AG20443 (cell line): ENCODE measurements at places on chromosomes 5 and 9.

GRCh38 chr9:127523312-127523851 lies 72.1 kb downstream of the LRSAM1 start:
- DNase-seq, result no peak

DNA sequence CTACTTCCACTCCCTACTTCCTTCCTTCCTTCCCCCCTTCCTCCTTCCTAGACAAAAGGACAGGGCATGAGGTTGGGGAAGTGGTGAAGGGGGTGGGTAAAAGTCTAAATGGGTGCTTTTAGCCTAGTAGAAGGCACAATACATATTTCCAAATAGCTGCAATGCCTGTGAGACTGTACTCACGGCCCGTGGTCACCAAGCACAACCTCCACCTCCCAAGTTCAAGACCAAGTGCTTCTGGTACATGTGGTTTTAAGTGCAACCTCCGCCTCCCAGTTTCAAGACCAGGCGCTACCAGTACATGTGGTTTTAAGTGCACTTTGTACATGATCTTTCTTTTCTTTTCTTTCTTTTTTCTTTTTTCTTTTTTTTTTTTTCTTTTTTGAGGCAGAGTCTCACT lies 14.5 kb upstream of the NTNG2 start:
- no peak for DNase-seq

DNA sequence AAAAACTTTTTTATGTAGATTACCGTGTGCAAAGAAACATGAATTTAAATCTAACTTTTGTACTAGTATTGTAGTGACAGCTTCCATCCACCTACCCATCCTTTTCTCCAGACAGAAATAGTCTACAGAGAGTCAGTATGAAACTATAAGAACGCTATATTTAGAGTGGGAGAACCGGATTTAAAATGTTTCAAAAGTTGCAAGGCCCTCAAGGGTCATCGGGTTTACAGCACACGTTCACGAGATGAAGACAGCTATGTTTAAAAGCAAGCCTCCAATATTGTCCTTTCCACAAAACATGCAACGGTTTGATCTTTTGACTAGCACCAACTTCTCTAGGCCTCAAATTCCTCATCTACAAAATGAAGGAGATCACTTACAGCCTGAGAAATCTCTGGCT lies 139.9 kb downstream of the LPAR1 start:
- no peak for DNase-seq

DNA sequence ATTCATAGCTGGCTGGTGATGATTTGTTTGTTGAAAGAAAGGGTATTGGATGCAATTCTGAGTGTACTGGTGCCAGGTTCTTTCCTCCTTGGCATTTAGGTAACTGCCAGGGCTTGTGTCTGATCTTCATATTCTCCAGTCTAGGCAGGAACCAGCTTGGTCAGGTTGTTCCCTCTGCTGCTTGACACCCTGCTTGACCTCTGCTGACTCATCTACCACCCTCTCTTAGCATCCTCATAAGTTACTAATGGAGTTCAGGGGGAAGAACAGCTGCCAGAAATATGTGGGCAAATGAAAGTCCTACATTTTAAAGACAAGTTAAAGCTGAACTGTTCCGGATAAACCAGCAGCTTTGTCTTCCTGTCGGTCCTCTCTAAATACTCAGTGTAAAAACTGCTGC lies 116.1 kb upstream of the TNC start:
- peak; percentile 68 for DNase-seq

- no peak for DNase-seq
Measured at GRCh38 chr9:26561928-26562327, 330.7 kb downstream of the CAAP1 start.

DNA sequence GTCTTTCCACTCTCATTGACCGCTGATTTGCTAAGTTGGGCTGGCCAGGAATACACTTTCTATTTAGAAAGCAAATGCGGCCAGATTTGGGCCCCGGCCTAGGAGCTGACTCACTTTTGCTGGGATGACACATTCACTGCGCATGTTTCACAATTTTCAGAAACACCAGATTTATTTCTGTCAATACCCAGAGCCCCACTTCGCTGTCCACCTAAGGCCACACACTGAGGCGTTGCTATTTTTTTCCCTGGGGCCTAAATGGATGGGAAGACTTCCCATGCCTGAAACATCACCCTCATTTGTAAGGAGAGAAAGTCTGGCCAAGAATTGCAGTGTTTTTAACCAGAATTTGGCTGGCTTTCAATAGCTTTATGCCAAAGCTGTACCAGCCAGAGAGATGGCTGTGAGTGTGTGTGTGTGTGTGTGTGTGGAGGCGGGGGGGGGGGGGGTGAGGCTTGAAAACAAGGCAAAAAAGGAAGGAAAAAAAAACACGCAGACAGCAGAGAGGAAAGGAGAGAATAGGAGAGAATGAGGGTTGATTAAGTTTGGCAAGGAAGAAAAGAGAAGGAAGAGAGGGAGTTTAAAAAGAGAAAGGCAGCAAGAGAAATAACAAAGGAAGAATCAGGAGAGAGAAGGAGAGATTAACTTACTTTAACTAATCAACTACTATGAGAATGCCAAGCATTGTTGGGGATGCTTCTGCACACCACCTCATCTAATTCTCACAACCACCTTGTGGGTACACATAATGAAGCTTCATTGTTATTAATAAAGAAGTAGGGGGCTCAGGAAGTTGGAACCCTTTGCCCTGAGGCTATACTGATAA lies 261.4 kb upstream of the KLF4 start:
- DNase-seq, result peak; percentile 92

DNA sequence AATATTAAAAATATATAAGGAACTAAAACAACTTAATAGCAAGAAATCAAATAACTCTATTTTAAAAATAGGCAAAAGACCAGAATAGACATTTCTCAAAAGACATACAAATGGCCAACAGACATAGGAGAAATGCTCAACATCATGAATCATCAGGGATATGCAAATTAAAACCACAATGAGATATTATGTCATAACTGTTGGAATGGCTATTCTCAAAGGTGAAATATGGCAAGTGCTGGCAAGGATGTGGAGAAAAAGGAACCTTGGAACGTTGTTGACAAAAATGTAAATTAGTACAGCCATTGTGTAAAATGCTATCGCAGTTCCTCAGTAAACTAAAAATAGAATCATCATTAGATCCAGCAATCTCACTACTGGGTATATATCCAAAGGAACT lies 468.5 kb downstream of the NFIB start:
- no peak for DNase-seq

DNA sequence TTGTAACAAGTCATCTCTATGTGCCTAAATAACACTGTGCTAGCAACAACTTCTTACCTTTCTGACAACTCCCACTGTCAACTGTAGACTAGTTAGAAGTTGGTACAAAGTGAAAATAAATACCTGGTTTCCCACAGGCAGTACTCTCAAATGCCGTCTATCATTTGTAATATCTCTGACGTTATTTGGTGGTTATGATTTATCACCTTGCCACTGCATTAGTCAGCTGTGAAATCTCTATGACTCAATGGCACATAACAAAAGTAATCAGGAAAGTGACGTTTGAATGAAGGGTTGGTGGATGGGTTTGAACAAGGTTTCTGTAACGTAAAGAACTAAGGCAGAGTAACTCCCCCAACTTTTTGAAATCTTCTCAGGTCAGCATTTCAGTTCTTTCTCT lies 592.3 kb downstream of the MAT2B start:
- DNase-seq, result no peak

- no peak for DNase-seq
Measured at GRCh38 chr5:180898621-180899246, at the start of gene BTNL8. Gene BTNL8 (plus strand): TSS chr5:180899159. CDS start chr5:180899311, 152 bp downstream.

DNA sequence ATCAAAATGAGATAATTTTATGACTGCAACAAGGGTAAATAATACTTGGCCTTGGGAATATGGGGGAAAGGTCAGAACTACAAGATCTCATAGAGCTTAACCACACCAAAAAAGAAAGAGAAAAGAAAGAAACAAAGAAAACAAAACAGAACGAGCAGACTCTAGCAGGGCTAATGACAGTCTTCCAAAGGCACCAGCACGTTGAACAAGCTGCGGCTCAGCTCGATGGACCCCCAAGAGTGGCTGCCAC lies 689 bp downstream of the AK3 start:
- DNase-seq, result no peak

DNA sequence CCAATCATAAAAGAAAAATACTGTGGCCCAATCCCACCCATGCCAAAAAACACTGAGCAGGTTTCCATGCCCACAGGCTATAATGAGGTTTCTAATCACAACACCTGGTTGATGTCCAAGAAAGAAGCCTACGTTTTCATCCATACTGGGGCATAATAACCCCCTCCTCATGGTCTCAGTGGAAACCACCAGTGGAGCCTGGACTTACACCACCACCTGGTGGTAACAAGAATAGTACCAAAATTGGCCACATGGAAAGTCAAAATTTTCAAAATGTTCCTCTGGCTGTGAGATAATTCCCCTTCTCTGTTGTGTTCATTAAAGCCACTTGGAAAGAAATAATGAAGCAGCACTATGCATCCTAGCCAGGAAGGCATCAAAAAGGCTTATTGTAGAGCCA lies 687.3 kb upstream of the ST8SIA4 start:
- peak; percentile 15 for DNase-seq

GRCh38 chr9:74496819-74497747 lies at the start of gene RORB:
Gene RORB (plus strand): TSS chr9:74497335. CDS start chr9:74497977, 642 bp downstream.
- peak; percentile 67 for DNase-seq

GRCh38 chr5:117973785-117974184 lies 1014.6 kb downstream of the DTWD2 start:
- no peak for DNase-seq

GRCh38 chr5:178439493-178440180 lies 150.6 kb downstream of the COL23A1 start:
- no peak for DNase-seq

- no peak for DNase-seq
Measured at GRCh38 chr9:135485832-135486231, 6.2 kb downstream of the PPP1R26 start.

GRCh38 chr5:174191076-174191475 lies 145.6 kb downstream of the NSG2 start:
- no peak for DNase-seq

DNA sequence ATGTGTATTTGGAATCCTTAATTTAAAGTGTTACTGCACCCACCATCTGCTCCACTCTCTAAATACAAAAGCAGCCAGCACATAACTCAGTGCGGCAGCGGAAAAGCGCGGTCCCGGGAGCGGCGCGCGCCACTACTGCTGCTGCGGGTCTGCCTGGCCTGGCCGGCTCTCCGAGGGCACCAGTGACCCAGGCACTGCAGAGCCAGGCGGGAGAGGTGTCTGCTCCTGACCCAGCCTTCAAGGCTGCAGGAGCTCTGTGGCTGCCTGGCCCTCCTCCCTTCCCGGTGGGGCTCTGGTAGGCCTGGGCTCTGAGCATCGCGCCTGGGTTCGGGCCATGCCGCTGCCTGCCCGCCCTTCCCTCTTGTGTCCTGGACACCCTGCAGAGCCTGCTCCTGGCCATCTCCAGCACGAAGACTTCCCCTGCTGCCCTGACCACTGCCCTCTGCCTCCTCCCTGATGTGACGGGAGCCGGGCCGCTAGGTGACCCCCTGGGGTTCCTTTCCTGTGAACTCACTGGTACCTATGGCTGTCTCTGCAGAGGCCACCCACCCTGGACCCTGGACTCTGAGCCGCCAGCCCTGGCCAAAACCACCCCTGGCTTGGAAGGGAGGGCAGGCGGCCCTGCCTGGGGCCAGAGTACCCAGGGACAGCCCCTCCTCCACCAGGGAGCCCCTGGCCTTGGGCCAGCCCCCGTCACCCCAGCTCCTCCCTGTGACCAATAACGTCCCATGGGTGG lies 32.8 kb upstream of the UBAC1 start:
- DNase-seq, result no peak

GRCh38 chr5:156850206-156850751 lies at the start of gene PPP1R2B:
Gene PPP1R2B (plus strand): TSS chr5:156850295. CDS start chr5:156850563, 268 bp downstream.
- no peak for DNase-seq

DNA sequence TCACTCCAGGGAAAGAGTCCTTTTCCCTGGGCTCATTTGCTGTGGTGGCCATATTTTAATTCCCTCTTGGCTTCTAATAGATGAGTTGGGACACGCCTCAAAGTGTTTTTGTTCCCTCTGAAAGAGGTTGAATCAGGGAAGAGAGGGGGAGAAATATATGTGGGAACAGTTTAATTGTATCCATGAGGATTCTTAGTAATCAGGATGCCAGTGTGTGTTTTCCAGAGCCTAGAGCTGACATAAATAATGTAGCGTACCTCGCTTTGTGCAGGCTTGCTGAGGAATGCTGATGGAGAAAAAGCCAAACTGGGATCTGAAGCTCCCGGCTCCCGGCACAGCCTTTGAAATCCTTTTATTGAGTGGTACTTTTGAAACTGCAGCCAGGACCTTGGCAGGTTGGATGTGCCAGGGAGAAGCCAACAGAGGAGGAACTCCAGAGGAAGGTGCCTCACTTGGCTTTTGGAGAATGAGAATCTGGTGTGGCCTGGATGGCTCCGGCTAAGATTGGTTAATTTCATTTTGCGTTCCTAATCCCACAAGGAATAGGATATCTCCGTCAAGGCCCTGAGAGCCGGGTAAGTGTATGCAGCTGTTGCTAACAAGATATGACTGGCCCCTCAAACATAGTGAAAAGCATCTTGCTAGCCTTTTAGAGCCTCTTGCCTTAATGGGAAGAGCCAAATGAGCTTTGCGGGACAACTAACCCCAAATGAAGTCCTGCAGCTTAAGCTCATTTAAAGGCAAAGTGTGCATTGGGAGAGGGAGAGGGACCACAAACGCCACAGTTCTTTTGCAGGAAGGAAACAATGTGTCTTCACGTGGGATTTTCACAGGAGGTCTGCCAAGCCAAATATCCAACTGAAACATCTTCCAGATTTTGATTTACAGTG lies 471.1 kb upstream of the WWC1 start:
- no peak for DNase-seq

DNA sequence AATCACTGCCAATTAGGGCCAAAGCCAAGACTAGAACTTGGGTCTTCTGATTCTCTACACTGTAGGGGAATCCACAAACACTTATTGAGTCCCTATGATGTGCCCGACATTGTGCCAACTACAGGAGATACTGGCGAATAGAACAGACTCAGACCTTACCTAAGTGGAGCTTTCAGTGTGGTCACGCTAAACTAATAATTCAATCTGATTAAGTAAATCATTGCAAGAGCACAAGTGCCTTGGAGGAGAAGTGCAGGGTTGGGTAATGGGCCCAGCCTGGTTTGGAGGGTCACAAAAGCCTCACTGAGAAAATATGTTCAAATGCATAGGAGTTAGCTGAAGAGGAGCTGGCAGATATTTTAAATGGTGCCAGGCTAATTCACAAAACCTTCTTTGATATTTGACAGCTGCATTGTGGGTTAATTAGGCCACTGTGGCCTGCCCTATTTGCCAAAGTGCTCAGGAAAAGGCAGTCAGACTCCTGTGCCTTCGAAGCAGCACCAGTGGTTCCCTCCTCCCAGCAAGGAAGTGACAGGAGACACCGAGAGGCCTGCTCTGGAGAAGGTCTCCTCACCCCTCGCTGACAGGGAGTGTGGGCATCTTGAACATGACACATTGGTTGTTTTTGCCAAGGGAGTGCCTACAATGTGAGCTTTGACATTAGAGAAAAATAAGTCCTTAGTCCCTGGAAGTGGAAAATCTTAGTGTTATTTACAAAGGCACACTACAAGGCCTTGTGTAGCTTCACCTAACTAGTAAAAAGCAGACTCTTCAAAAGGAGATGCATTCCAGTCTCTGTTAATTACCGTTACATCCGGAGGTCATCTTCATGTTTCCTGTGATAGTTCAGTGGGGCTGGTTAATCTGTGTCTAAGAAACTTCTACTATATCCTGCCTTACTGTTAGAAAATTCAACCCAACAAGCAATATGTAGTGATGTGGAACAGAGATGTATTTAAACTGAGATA lies 24.1 kb upstream of the TRAF1 start:
- no peak for DNase-seq
